ENCODE measurements at places on chromosomes 16 and 17. TPM values are rescaled to one million over a fixed set of nuclear protein-coding genes. Genes with fewer than 3 reads are reported as not detected.

DNA sequence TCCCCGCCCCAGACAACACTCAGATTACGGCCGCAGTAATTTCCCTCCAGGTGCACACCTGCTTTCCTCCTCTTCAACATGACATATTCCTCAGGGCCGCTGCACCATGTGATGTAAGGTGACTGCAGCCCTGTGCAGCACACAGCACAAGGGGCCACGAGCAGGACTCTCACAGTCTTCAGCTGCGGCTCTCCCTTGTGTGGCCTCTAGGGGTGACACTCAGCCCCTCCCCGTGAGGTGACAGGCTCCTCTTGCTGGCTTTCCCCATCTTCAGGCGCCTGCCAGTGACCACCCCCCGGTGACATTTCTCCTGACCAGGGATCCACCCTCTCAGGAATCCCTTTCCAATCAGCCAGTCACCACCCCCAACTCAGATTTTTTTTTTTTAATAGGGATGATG, 31.3 kb upstream of the ABCC3 start:
- no peak for DNase-seq

DNA sequence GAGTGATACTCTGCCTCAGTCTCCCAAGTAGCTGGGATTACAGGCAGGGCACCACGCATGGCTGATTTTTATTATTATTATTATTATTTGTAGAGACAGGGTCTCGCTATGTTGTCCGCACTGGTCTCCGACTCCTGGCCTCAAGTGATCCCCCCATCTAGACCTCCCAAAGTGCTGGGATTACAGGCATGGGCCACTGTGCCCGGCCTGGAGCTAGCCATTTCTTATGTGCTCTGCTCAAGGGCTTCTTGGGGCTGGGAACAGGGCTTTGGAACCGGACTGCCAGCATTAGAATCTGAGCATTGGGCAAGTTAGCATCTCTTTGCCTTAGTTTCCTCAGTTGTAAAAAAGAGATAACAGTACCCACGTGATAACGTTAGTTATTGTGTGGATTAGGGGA, 111.3 kb downstream of the C16orf78 start:
- DNase-seq: no peak

- no peak for DNase-seq
These were observed 24.0 kb downstream of the ZNF750 start for GRCh38 chr17:82815790-82816305.

The SPNS3 gene
- 0.63 TPM for total RNA-seq

The OR1F1 gene
- not detected for total RNA-seq
